Frontal cortex (tissue), 4 donors: ENCODE measurements at places on chromosomes 12 and 14. TPM values are rescaled to one million over a fixed set of nuclear protein-coding genes. Genes with fewer than 3 reads are reported as not detected.

TEX52 gene
- not detected for total RNA-seq

EMP1 gene
- total RNA-seq = 2.4 TPM

AKAP6 gene
- total RNA-seq = 102 TPM

PDE3A gene
- total RNA-seq = 4.9 TPM

CARMIL3 gene
- 18.8 TPM for total RNA-seq

NEMF gene
- total RNA-seq = 132 TPM

PTPN21 gene
- total RNA-seq = 6.1 TPM

OVCH1 gene
- total RNA-seq = 0.41 TPM

SRRM4 gene
- 5.7 TPM for total RNA-seq

KLRG1 gene
- total RNA-seq = 8.6 TPM

PIK3C2G gene
- 0.41 TPM for total RNA-seq

ZBTB42 gene
- 0.41 TPM for total RNA-seq

NEUROD4 gene
- total RNA-seq = 2.9 TPM

NGB gene
- total RNA-seq = 4.9 TPM

PIWIL1 gene
- not detected for total RNA-seq

SLC8B1 gene
- total RNA-seq = 2.9 TPM

TAS2R31 gene
- 7.3 TPM for total RNA-seq

PROX2 gene
- not detected for total RNA-seq

KRT72 gene
- total RNA-seq = not detected

BEGAIN gene
- total RNA-seq = 8.6 TPM

GALC gene
- total RNA-seq = 37.1 TPM

P2RX2 gene
- not detected for total RNA-seq

ZNF84 gene
- total RNA-seq = 120 TPM

OTOGL gene
- total RNA-seq = 0.41 TPM

ACSM4 gene
- total RNA-seq = not detected

DCAF11 gene
- 56.7 TPM for total RNA-seq

USP44 gene
- total RNA-seq = 3.7 TPM

ITGA7 gene
- total RNA-seq = 3.7 TPM

SOAT2 gene
- total RNA-seq = under 0.01 TPM

PMCH gene
- 0.41 TPM for total RNA-seq

KRT6C gene
- total RNA-seq = not detected

PZP gene
- under 0.01 TPM for total RNA-seq

OTUB2 gene
- total RNA-seq = 4.9 TPM

COL2A1 gene
- 0.82 TPM for total RNA-seq

HCAR2 gene
- under 0.01 TPM for total RNA-seq

ARHGEF40 gene
- total RNA-seq = 11.4 TPM

PLCZ1 gene
- not detected for total RNA-seq

P2RX7 gene
- 1.2 TPM for total RNA-seq

GRIP1 gene
- 122 TPM for total RNA-seq

NRIP2 gene
- not detected for total RNA-seq

GPR84 gene
- total RNA-seq = not detected

NACA gene
- 969 TPM for total RNA-seq

LYZ gene
- 4.9 TPM for total RNA-seq

CACNB3 gene
- total RNA-seq = 41.6 TPM

KRT85 gene
- not detected for total RNA-seq

DHH gene
- total RNA-seq = 0.41 TPM

RFX4 gene
- total RNA-seq = 2.9 TPM

BORCS5 gene
- 19.2 TPM for total RNA-seq

TMEM30B gene
- under 0.01 TPM for total RNA-seq

STYK1 gene
- 2.9 TPM for total RNA-seq

KRT82 gene
- total RNA-seq = not detected

CALM1 gene
- 1,432 TPM for total RNA-seq

LRTM2 gene
- total RNA-seq = 1.6 TPM

LBHD2 gene
- total RNA-seq = not detected

LRIG3 gene
- 10.6 TPM for total RNA-seq
